Right cardiac atrium (tissue), 5 donors: ENCODE measurements at places on chromosomes 3 and 15. TPM values are rescaled to one million over a fixed set of nuclear protein-coding genes. Genes with fewer than 3 reads are reported as not detected.

CPLX3 gene
- total RNA-seq: 16.1 TPM

KNG1 gene
- total RNA-seq: 0.37 TPM

HTD2 gene
- total RNA-seq: 10.1 TPM

RPN1 gene
- 164 TPM for total RNA-seq

SPATA12 gene
- not detected for total RNA-seq

PLCH1 gene
- total RNA-seq: 3.4 TPM

IDH2 gene
- total RNA-seq: 237 TPM

TRH gene
- total RNA-seq: not detected

FBN1 gene
- total RNA-seq: 63.1 TPM

PSTPIP1 gene
- 2.9 TPM for total RNA-seq

FRMD5 gene
- total RNA-seq: 20.8 TPM

AP4E1 gene
- total RNA-seq: 10.6 TPM

MB21D2 gene
- 3.1 TPM for total RNA-seq

SNX22 gene
- 58.8 TPM for total RNA-seq

ITGA11 gene
- 20.1 TPM for total RNA-seq

ATR gene
- 14.2 TPM for total RNA-seq

VGLL4 gene
- 64.9 TPM for total RNA-seq

GHSR gene
- total RNA-seq: not detected

SLC12A6 gene
- total RNA-seq: 19.4 TPM

RAB6B gene
- 27.2 TPM for total RNA-seq

BRK1 gene
- total RNA-seq: 93.3 TPM

TEX55 gene
- total RNA-seq: not detected

UPK1B gene
- total RNA-seq: 0.26 TPM

PLIN1 gene
- 24.6 TPM for total RNA-seq

MUC20 gene
- 4.8 TPM for total RNA-seq

SETMAR gene
- 16.3 TPM for total RNA-seq

SEMA3B gene
- 33.0 TPM for total RNA-seq
